Activated CD8-positive, alpha-beta memory T cell treated with anti-CD3 and anti-CD28 coated beads for 4 hours (primary cell): ENCODE measurements at places on chromosomes 5 and 9.

DNA sequence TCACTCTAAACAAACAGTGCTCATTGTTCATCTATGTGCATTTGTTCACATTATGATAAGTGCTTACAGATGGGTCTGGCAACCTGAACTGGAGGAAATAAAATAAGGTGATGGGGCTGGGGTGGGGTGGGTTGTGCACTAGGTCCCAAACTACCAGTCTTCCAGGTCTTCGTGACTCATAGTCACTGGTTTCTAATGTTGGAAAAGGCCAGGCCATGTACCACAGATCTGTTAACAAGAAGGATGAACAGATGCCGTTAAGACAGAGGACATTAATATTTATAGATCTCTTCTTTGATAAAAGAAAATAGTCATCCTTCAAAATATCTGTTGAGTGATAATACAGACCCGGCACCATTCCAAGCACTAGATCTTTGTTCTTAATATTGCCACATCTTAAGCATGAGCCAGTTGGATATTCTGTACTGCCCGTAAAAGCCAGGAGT, 71.4 kb upstream of the STARD4 start:
- DNase-seq, result no peak

DNA sequence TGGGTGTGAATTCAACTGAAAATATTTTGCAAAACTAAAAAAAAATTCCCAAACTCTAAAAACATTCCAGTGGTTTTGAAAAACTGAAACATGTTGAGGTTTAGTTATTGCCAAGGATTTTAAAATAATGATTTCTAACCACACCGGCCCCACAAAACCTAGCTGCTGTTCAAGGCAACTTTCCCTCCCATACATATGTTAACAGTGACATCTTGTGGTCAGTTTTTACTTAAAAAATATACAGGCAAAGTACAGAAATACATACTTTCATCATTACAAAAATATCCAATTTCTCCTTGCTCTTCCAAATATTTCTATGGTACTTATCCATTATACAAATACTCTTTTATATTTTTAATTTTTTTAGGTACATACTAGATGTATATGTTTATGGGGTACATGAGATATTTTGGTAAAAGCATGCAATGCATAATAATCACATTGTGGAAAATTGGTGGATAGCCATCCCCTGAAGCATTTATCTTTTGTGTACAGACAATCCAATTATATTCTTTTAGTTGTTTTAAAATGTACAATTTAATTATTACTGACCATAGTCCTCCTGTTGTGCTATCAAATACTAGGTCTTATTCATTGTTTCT, 34.4 kb upstream of the MRPS30 start:
- no peak for DNase-seq

DNA sequence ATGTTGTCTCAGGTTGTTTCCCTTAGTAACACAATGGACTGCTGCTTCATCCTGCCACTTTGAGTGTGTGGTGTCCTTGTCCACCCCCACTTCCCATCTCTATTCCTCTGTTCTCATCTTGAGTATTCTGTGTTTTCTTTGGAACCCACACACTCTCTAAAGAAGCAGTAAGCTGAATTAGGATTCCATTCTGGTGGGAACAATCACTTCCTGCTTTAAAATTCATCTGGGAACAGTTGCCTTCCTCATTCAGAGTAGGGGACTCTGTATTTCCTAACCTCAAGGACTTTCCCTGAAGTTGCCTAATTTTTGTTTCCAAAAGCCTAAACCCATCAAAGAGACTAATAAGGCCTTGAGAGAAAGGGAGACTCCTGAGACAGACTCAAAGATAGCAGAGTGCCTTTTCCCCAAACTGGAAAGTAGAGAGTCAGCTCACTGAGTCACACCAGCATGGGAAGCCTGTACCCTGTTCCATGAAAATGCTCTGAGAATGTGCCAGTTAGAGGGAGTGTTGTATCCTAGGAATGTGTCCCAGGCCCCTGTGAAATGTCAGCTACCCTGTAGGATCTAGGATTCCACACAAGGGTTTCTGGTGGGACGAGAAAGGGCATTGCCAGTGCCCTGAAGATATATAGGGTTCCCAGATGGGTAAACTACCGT, 63.6 kb downstream of the CCDC192 start:
- no peak for DNase-seq

- no peak for DNase-seq
These were observed 469.6 kb downstream of the GADD45G start for GRCh38 chr9:90074316-90074962.

DNA sequence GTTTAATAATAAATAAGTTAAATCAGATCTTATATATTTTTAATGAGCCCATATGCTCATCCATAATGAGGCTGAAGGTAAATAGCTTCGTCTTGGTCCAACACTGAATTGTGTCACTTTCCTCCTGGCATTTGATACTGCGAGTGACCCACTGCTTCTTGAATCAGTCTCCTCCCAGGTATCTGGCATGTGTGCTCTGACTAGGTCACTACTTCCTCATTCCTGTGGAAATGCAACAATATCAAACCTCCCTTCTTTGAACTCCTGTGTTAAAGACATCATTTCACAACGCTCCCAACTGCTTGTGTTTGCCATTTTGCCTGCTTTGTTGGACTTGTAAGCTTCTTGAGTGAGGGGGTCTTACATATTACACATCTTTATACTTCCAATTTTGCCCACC, 157.7 kb downstream of the SLC24A2 start:
- DNase-seq, result no peak

DNA sequence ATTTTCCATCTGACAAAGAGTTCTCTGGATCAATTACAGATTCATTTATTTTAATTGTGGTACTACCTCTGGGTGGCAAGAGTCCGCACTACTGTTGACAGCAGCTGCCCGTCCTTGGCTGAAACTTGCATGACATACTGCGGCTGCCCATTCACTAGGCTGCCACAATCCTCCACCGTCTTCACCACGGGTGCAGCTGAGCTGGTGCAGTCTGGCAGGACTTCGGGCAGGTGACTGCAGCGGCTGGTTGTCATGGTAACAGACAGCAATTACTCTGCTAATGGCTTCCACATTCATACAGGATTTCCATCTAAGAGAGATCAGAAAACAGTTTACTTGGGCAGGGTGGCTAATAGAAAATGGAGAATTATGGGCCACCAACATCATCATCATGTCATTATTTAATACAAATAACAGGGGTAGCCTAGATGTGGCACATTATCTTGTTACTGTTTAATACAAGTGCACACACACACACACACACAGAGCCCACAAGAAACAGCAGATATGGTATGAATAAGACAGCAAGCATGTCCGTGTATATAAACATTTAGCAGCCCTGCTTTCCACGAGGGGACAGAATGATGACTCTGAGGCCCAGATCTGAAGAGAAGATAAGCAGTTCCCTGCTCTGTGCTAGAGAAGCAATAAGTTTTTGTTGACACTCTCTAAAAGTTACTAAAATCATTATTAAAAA, 112.3 kb downstream of the MARCHF3 start:
- DNase-seq, result no peak
